ENCODE measurements at places on chromosomes 1 and 21.

- DNase-seq: no peak
Measured at GRCh38 chr1:231021540-231022031, 18.5 kb downstream of the FAM89A start.

GRCh38 chr1:98766255-98766654 lies 104.7 kb downstream of the SNX7 start:
- DNase-seq: no peak

GRCh38 chr1:113886417-113887401 lies 672 bp downstream of the BCL2L15 start:
- DNase-seq: no peak

GRCh38 chr21:33899199-33899598 lies 16.4 kb downstream of the ATP5PO start:
- no peak for DNase-seq

DNA sequence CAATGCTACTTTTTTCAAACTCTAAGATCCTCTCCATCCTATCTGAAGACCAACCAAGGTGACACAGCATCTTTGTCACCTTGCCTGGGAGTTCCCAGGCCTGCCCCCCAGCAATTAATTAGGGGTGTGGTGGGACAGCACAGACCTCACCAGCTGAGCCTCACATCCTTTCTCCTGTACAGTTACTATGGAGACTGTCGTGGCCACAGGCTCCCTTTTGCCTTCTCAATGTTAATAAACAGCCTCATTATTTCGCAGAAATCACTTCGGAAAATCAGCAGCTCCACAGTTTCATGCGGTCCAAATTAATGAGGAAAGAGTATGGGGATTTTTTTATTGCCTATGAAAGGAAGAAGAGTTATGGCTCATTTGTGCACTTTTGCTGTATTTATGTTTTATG lies 378.3 kb downstream of the NPHP4 start:
- DNase-seq: no peak

DNA sequence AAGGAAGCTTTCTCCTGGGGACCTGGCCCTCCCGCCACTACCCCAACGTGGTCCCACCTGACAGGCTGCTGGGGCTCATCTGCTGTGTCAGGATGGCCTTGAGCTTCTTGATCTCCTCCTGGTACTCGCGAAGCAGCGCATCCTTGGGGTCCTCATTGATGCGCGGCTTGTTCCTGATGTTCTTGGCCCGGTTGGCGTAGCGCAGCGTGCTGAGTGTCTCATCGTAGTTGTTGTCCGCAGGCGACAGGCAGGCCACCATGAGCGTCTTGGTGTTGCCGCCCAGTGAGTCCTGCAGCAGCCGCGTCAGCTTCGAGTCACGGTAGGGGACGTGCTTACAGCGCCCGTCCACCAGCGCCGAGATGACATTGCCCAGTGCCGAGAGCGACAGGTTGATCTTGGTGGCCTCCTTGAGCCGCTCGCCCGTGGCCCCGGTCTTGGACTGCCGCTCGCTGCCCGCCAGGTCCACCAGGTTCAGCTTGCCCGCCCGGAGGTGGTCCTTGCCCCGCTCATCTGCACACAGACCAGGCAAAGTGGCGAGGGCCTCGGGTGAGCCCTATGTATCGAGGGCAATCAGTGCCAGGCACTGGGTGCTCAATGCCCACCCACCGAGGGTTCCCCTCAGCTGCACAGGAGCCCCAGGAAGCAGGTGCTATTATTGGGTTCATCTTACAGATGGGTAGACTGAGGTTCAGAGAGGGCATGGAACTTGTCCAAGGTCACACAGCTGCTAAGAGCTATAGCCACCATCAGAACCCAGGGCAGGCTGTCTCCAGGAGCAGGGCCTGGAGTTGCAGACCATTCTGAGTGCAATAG lies 13.2 kb downstream of the KIF17 start:
- no peak for DNase-seq

DNA sequence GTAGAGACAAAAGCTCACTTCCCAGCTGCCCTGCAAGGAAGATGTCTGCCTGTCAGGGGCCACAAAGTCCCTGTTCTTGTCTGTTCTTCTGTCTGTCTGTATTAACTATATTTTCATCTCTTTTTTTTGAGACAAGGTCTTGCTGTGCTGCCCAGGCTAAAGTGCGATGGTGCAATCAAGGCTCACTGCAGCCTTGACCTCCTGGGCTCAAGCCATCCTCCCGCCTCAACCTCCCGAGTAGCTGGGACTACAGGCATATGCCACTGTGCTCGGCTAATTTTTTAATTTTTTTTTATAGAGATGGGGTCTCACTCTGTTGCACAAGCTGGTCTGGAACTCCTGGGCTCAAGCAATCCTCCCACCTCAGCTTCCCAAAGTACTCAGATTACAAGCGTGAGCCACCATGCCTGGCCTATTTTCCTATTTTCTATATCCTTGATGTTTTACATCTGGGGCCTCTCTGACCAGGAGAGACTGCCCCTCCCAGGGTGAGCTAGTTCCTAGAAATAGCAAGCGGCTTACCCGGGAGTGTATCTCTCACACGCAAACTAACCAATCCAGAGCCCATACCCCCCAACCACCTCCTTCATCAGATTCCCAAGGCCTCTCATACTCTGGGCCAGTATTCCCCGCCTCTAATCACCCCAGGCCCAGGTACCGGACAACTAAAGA lies 5.4 kb upstream of the KLHDC7A start:
- DNase-seq: no peak

- DNase-seq: no peak
Measured at GRCh38 chr1:28956038-28956464, 41.7 kb downstream of the EPB41 start.

DNA sequence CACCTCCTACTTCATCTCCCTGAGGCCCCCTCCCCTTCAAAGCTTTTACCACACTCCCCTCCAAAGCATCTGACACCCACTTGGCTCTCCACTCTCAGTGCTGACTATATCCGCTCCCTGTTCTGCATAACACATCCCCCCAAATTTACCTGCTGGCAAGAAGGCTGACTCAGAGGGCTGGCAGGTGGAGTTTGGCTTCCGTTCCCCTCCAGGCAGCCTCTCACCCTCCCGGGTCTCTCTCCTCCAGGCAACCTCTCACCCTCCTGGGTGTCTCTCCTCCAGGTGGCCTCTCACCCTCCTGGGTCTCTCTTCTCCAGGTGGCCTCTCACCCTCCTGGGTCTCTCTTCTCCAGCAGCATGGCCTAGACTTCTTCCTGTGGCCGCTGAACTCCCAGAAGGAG lies 562.1 kb downstream of the NPHP4 start:
- DNase-seq: no peak

DNA sequence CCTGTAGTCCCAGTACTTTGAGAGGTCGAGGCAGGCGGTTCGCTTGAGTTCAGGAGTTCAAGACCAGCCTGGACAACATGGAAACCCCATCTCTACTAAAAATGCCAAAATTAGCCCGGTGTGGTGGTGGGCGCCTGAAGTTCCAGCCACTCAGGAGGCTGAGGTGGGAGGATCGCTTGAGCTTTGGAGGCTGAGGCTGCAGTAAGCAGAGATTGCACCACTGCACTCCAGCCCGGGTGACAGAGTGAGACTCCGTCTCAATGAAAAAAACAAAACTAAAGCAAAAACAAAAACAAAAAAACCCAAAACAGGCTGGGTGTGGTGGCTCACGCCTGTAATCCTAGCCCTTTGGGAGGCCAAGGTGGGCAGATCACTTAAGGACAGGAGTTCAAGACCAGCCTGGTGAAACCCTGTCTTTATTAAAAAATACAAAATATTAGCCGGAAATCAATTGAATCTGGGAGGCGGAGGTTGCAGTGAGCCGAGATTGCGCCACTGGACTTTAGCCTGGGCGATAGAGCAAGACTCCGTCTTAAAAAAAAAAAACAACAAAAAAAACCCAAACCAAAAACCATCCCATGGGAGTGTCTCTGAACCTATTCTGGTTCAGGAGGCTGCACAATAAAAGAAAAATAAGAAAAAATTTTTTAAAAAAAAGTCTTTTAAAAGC lies 1.7 kb upstream of the CGN start:
- DNase-seq: no peak

DNA sequence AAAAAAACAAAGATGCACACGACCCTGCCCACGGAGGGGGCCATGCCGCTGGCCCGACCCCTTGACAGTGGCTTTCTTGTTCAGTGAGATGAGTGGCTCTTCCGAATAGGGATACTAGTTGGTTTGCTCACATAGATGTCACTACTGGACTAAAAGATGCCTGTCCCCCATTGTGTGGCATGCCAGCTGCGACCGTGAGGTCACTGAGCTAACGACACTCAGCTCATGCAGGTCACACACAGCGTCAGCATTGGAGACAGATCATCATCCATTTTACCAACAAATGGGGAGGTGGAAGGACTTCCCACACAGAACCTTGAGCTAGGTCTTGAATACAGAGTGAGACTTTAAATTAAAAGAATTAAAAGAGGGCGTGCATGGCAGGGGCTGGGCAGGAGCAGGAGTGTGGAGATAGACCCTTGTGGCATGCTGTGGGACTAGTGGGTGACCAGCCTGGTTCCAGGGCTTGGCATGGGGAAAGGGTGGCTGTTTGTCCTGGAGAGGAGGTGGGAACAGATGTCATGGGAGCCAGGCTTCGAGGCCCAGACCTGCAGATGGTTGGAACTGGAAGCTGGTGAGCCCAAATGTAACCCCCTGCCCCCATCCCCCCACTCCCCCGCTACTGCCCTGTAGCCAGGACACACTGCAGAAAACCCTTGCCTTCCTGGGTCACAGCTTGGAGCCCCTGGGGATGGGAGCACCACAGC lies 12.4 kb downstream of the SLC1A7 start:
- DNase-seq: no peak

GRCh38 chr21:32043458-32043857 lies 170.6 kb downstream of the HUNK start:
- no peak for DNase-seq

GRCh38 chr1:7435276-7436055 lies 335.6 kb upstream of the VAMP3 start:
- DNase-seq: no peak

DNA sequence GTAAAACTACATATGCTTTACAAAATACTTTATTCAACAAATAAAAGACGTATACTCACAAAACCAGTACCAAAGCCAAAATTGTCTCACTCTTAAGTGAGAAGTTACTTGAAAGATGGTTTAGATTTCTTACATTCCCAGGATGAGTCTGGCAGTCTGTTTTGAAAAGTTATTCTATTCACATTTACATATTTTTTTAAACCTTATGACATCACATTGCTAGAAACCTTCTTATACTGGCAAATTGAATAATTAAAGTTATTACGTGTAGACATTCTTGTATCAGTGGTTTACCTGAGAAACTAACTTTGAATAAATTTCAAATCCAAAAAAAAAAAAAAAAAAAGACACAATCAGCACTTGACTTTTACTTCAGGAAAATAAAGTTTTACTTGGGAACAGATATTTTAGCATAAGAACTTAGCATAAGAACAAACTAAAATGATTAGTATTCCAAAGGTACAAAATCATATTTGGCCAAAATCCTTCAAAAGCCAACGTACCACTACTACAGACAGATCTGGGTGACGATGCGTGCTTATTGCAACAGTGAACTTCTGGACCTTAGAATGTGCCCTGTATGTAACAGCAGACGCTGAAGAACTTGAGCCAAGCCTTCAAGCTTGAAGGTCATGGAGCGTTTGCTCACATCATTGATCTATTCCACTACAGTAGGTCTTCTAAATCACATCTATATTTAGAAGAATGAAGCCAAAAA lies 2.5 kb downstream of the CDC42BPA start:
- DNase-seq: peak; percentile 54

- no peak for DNase-seq
Measured at GRCh38 chr21:41119901-41120300, 48.1 kb upstream of the BACE2 start.

- no peak for DNase-seq
Measured at GRCh38 chr21:39353295-39353694, 4.4 kb upstream of the HMGN1 start.

DNA sequence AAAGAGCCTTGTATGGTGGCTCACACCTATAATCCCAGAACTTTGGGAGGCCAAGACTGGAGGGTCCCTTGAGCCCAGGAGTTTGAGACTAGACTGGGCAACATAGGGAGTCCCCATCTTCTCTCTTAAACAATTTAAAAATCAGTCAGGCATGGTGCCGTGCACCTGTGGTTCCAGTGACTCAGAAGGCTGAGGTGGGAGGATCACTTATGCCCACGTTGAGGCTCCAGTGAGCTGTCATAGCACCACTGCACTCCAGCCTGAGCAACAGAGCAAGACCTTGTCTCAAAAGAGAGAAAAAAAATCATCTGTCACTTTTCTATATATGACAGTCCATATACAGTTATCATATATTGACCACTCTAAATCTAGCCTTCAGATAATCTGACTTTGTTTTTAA lies 658.3 kb downstream of the LTN1 start:
- no peak for DNase-seq

- DNase-seq: no peak
Measured at GRCh38 chr1:94734963-94735901, 84.9 kb upstream of the SLC44A3 start.

GRCh38 chr1:2316451-2316961 lies 74.8 kb downstream of the MORN1 start:
- DNase-seq: no peak

- no peak for DNase-seq
Measured at GRCh38 chr1:35073265-35073811, 5.8 kb upstream of the ZMYM1 start.

- DNase-seq: no peak
Measured at GRCh38 chr1:228297822-228298221, 90.0 kb downstream of the OBSCN start.

GRCh38 chr1:168966217-168966616 lies 140.3 kb upstream of the ATP1B1 start:
- DNase-seq: no peak

GRCh38 chr21:29258626-29259338 lies 39.9 kb upstream of the BACH1 start:
- no peak for DNase-seq

DNA sequence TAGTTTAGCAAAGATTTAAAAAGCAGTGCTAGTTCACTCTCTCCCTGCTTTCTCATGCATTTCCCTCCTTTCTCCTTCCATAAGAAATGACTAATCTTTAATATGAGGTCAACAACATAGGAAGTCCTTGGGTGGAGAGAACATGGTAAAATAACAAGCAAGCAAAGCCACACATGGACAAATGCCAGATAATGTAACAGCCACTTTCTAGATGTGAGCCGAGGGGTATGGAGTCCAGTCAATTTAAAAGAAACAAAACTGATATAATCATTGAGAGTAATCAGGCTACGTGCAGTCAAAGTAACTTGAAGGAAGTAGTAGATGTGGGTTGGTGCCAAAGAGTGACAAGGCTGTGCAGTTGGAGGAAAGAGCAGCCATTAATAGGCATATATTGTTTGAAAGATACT lies 69.6 kb downstream of the DUSP10 start:
- no peak for DNase-seq

GRCh38 chr1:98523256-98523655 lies 138.3 kb upstream of the SNX7 start:
- no peak for DNase-seq

DNA sequence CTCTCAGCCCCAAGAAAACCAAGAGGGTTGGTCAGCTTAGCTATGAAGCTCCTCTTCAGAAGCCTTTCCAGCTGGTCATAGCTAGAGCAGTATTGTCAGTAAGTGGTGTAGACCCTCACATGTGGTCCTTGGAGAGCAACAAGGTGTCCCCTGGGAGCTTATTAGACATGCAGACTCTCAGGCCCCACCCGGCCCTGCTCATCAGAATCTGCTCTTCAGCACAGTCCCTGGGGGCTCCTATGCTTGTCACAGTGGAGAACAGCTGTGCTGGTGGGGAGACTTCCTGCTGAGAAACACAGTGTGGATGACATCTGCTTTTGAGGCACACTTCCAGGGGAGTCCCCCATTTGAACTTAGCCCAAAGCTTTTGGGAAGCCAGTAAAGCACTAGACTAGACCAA lies 21.9 kb upstream of the NEK2 start:
- DNase-seq: no peak

- DNase-seq: no peak
Measured at GRCh38 chr21:30329203-30329875, 8.2 kb downstream of the KRTAP27-1 start.
